ENCODE measurements at places on chromosomes 1 and 21. TPM values are rescaled to one million over a fixed set of nuclear protein-coding genes. Genes with fewer than 3 reads are reported as not detected.

Gene SHISA4
- total RNA-seq, result 2.9 TPM

Gene LCE1E
- total RNA-seq, result not detected

Gene TCHH
- total RNA-seq, result 0.49 TPM

DNA sequence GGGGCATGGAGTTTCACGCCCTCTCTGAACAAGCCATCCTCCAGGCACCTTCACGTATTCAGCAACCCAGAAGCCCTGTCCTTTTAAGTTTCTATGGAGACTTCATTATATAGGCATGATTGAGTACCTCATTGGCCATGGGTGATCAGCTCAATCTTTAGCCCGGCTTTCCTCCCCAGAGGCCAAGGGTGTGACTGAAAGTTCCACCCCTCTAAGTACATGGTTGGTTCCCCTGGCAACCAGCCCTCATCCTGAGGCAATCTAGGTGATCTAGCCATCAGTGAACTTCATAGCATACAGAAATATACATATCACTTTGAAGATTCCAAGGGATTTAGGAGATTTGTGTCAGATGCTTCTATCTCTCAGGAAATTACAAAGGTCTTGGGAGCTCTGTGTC lies 21.3 kb upstream of the DHX9 start:
- DNase-seq, result no peak

DNA sequence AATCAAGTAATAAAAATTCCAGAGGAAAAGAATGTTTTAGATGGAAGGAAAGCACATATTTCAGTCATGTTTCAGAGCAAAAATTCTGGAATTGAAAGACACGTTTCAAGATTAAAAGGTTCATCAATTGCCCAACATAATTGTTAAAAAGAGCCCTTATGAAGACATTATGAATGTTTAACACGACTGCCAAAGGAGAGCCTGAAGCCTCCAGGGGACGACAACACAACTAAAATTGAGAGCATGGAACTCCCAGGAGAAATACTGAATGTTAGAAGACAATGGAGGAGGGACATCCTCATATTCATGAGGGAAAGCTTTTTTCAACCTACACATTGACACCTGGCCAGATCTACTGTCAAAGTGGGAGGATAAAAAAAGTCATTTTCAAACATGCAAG lies 16.0 kb downstream of the OR2T11 start:
- DNase-seq, result no peak

GRCh38 chr1:58157256-58157655 lies 389.3 kb downstream of the OMA1 start:
- no peak for DNase-seq

GRCh38 chr1:112554411-112554810 lies 45.6 kb downstream of the WNT2B start:
- DNase-seq, result no peak

DNA sequence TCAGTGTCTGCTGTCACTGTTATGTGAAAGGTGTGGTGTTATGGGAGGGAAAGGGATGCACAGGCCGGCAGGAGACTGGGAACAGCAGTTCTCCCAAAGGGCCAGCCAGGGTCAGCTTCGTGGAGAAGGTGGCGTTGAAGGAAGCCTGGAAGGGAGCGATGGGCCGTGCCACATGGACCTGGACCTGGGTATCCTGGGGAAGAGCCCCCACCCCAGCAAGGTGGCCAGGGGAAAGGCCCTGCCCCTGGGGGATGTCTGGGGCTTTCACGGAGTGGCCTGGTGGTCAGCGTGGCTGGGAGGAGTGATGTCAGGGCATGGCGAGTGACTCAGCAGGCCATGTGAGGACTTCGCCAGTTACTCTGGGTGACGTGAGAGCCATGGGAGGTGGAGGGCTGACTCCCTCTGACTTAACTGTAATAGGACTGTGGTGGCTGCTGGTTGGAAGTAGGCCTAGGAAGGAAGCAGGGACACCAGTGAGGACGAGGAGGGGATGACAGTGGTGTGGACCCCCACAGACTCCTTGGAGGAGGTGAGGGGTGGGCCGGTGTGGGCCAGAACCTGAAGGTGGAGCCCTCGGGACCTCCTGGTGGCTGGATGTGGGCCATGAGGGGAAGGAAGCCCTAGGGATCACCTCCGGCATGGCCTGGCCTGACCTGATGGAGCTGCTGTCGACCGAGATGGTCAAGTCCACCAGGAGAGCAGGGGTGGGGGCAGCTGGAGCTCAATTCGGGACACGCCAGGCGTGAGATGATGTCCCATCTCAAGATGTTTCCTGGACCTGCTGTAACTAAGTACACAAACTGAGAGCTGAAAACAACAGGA lies 54.5 kb downstream of the BACE2 start:
- DNase-seq, result no peak

- DNase-seq, result no peak
Measured at GRCh38 chr21:26782747-26783146, 62.5 kb downstream of the ADAMTS1 start.

DNA sequence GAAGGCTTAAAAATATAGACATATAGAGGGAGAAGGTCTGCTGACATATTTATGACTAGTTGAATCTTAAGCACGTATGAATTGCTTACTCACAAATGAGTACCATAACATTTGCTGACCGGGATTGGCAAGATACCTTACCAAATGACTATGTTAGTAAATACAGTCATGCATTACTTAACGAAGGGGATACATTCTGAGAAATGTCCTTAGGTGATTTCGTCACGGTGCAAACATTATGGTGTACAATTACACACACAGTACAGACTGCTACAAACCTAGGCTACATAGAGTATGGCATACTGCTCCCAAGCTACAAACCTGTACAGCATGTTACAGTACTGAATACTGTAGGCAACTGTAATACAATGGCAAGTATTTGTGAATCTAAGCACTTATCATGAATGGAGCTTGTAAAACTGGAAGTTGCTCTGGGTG lies 19.4 kb upstream of the UBE2U start:
- DNase-seq, result no peak
